ENCODE measurements at places on chromosomes 6 and 20.
A peak's percentile ranks its signal among the peaks of the same experiment; 100 is the strongest.

- no peak for DNase-seq
Measured at GRCh38 chr6:5506149-5506548, 244.8 kb downstream of the FARS2 start.

GRCh38 chr6:168026925-168027324, 29.5 kb downstream of the KIF25 start:
- no peak for DNase-seq

DNA sequence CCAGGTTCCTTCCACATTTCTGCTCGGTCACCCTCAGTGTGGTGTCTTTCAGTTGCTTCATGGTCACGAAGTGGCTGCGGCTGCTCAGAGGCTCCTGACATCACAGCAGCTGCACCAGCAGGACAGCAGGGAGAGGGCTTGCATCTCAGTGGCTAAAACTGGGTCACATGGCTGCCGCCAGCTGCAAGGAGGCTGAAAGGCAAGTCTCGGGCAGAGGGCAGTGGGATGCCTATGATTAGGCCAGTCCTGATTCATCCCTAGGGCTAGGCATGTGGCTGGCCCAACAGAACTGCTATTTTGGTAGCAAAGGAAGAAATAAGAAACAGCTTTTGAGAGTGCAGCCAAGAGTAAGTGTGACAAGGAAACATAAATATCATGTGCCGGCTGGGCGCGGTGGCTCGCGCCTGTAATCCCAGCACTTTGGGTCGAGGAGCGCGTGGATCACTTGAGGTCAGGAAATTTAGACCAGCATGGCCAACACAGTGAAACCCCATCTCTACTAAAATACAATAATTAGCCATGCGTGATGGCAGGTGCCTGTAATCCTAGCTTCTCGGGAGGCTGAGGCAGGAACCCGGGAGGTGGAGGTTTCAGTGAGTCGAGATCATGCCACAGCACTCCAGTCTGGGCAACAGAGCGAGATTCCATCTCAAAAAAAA, 46.6 kb downstream of the RBM38 start:
- no peak for DNase-seq

DNA sequence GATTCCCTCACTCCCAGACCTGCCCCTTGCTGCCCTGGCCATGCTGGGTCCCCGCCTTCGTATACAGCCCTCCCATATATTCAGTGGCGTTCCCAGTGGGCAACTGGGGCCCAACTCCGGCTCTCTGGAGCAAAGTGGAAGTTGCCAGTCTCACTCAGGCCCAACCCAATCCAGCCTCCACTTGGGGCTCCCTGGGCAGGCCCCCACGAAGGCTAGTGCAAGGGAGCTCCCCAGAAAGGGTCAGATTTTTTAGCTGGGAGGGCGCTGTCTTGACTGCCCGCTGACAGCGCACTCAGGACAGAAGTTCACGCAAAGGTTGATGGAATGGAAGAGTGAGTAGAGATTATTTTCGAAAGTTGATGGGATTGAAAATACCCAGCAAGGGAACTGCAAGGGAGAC, 5.9 kb downstream of the TP53TG5 start:
- no peak for DNase-seq

DNA sequence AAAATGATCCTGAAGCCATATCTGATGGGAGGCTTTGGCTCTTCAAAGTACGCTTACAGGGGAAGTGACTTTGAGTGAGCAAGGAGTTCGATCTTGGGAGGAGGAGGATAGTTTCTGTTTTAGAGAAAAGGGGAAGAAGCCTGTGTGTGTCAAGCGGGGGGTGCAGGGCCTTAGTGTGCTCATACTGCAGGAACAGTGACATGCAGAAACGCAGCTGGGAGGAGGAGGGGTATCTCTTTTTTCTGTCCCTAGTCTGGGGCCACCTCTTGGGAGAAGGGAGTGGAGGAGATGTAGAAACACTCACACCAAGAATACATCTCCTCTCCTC, 19.8 kb downstream of the SIRPD start:
- no peak for DNase-seq

DNA sequence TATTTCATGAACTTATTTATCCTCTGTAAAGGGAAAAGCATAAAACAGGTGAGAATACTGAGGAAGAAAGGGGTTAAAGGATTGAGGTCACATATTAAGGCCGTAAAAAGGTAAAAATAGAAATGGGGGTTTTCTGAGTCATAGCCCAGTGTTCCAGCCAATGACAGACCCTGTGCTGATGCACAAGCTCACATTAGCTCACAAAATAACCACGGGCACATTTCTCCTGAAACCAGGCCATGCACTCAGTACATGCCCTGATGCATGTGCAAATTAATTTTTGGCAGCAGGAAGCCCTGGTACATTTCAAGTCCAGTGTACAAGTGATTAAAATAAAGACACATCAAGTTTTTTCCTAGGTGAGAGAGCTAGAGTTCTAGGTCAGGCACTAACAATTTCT, 194.4 kb downstream of the TMEM200A start:
- DNase-seq = no peak

GRCh38 chr20:33443006-33443511, 504 bp downstream of the SNTA1 start:
- DNase-seq = peak; percentile 84

GRCh38 chr6:73782911-73783310, 86.9 kb downstream of the CD109 start:
- no peak for DNase-seq

DNA sequence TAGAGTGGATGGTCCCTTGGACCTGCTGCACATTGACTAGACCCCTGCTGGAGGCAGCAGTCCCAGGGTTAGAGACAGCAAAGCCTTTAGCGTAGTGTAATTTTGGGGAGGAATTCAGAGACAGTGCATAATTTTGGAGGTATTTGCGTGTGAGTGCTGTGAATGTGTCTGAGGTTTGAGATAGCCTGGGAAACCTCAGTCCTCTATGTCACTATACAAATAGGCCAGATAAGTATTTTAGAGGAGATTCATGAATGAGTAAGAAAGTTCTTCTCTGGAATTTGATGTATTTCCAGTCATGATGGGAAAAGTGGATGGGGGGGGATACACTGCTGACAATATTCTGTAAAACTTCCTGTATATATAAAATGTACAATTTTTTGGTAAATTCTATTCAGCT, 25.8 kb upstream of the MTRF1L start:
- no peak for DNase-seq

DNA sequence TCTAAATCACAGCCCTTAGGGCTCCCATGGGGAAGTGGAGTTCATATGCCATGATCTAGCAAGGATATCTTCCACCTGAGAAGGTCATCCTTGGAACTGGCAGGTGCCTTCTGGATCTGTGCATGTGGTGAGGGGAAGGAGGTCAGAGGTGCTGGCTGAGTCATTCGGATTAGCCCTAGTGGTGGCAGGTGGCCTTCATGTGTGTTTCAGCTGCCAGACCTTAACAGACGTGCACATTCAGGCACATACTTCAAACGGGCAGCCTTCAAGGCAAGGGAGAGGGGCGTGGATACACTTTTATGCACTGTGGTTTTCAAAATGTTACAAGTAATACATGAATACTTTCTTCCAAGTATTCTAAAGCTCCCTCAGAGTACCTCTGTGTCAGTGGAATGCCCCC, 51.2 kb downstream of the BMP6 start:
- no peak for DNase-seq

GRCh38 chr6:33950472-33950881, 146.7 kb upstream of the MLN start:
- DNase-seq = no peak

DNA sequence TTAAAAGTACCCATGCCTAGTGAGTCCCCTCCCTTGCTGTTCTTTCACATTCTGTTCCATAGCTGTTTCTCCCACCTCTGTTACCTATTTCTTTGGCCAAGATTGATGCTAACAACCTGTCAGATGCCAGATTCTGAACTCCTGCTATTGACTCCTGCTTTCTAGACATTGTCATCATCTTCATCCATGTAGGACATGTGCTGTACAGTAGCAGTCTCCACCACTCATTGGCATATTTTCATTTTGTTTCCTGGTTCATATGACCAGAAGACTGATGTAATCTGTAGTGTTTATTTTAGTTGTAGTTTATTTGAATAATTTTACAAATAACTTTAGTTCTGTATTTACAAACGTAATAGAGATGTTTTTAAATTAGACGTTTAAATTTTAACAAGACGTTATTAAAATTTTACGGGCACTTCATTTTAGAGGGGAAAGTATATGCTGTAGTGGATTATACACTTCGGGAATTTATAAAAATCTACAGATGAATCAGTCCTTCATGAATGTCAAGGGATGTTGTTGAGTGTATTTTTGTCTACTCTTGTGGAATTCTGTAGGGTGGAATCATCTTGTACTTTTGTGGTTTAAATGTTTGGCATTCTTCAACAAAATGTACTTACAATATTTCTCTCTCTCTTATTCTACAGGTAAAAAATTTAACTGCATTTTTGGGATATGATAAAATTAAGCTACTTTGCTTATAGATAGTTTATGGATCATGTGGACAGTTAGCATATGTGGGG, 34.1 kb downstream of the TRMT11 start:
- DNase-seq = no peak

GRCh38 chr6:3644739-3645012, 106.8 kb downstream of the PXDC1 start:
- no peak for DNase-seq

DNA sequence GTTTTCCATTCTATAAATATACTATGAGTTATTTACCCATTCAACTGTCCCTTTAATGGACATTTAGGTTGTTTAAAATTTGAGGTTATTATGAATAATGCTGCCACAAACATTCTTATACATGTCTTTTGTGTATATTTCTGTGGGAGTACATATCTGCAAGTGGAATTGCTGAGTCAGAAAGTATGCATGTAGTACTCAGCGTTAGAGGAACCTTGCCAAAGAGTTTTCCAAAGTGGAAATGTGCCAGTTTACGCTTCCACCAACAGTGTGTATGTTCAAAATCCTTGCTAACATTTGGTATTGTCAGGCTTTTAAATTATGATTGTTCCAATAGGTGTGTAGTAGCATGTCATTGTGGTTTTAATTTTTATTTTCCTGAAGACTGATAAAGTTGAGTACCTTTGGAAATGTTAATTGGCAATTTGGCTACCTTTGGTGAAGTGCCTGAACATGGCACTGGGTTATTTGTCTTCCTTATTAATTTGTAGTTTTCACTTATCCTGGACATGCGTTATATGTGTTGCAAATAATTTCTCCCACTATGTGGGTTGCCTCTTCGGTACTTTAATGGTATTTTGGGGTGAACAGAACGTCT, 341.2 kb downstream of the CD83 start:
- DNase-seq = no peak

GRCh38 chr20:53187392-53188068, 215.4 kb downstream of the TSHZ2 start:
- no peak for DNase-seq

DNA sequence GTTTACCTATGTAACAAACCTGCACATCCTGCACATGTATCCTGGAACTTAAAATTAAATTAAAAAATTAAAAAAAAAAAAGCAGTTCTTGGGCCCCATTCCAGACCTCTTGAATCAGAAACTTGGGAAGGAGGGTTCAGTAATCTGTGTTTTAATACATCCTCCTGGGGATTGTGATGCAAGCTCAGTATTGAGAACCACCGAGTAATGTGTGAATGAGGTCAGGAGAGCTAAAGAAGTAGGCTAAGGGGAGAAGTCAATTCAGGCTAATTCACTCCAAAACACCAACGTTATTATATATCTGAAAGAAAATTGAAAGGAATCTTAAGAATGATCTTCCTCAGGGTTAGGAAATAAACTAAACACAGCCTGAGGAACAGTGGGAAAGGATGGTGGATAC, 120.4 kb downstream of the RNF144B start:
- DNase-seq = no peak

- DNase-seq = no peak
Measured at GRCh38 chr6:157961153-157961831, 20.4 kb upstream of the SYNJ2 start.

DNA sequence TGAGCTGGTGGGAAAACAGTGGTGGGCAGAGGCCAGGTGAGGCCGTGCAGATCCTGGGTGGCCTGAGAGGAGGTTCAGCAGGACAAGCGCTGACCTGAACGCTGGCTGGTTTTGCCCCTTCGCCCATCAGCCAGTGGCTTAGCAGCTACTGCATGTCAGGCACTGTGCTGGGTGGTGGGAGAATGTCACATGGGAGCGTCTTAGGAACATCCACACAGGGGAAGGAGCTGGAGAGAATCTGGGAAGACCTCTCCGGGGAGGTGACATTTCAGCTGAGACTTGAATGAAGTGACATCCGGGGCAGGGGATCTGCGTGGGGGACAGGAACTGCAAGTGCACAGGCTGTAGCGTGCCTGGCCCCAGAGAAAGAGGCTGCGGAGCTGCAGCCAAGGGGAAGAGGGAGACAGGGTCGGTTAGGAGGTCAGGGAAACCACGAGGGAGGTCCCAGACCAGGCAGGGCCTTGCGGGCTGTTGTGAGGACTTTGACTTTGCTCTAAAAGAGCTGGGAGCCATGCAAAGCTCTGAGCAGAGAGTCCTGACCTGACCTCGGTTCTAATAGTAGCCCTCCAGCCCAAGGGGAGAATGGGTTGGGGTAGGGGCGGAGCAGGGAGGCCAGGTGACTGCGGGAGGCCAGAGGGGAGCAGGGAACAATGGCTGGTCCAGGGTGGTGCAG, 156.8 kb upstream of the PTPN1 start:
- no peak for DNase-seq

DNA sequence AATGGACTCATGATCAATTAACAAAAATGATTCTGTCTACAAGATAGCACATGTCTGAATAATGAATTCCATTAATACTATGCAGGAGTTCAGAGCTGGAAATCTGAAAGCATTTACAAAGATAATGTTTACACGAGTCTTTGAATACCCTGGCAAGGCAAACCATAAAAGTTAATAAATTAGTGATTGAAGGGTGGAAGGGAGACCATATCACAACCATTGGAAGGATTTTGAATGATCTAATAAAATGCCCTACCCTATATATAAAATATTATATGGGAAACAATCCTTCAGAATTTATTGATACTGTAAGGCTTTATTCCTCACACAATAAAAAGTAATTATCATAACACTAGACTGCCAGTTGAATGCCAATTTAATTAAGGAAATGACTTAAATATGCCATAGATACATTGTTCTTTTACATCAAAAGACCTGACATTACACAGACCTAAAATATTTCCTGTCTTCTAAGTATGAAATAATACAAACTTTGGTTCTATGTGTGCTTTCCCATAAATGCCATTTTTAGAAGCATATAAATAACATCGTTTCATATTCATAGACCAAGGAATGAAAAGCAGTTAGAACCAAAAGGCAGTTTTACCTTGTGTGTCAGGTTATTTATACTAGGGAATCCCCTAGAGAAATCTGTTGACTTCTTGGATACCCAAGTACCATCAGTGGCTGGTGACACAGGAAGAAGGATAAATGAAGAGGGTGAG, 249.2 kb upstream of the MARCKS start:
- DNase-seq = no peak

Measured in D341Med (cell line).